SHP77 treated with DMSO at 0.1 percent for 48 hours (cell line): ENCODE measurements at places on chromosomes 1 and 21.
A peak's percentile ranks its signal among the peaks of the same experiment; 100 is the strongest.

DNA sequence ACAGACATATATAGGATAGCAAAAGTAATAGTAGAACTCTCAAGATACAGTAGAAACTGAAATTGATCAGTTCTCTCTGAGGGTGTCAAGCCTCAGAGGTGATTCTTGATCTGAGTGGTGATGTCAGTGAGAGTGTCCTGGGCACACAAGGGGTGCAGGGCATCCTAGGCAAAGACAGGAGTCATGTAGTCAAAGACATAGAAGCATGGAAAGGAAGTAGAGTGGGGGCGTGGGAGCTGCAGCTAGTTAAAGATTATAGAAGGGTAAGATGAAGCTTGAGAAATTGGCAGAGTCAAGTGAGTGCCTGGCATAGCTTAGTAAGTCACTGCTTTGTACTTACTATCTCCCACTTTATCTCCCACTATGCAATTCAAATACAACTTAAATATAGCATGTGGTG lies 22.8 kb downstream of the CDC7 start:
- DNase-seq, result no peak

- DNase-seq, result peak; percentile 70
These were observed 25.9 kb downstream of the S100A6 start for GRCh38 chr1:153509729-153510354.

DNA sequence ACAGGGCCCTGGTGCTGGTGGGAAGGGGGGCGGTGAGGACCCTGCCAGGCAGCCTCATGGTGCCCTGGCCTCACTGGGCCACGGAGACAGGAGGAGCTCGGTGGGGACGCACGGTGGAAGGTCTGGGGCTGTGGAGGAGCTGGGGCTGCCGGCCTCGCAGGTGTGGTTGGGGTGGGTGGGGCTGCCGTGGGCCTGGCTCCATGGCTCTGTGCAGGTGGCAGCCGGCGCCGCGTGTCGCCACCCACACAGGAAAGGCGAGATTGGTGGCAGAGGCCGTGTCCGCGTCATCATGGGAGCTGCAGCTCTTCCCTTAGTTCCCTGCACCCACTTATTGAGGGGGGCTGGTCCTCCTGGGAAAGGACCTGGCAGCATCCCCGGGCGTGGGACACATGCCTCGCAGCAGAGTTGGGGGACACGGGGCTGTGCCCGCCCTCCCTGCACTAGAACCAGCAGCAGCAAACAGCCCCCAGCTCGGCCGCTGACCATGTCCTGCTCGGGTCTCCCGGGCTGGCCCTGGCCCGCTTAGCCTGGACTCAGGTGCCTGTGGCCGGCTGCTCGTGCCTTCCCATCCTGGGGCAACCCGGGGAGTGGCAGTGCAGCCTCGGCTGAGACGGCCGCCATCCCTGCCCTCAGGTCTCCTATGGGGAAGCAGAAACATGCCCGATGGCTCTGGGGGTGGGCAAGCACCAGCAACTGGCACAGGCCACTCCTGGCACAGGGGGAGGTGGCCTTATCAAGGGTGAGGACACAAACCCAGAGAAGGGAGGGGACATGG lies 7.5 kb upstream of the TTC34 start:
- DNase-seq, result no peak

DNA sequence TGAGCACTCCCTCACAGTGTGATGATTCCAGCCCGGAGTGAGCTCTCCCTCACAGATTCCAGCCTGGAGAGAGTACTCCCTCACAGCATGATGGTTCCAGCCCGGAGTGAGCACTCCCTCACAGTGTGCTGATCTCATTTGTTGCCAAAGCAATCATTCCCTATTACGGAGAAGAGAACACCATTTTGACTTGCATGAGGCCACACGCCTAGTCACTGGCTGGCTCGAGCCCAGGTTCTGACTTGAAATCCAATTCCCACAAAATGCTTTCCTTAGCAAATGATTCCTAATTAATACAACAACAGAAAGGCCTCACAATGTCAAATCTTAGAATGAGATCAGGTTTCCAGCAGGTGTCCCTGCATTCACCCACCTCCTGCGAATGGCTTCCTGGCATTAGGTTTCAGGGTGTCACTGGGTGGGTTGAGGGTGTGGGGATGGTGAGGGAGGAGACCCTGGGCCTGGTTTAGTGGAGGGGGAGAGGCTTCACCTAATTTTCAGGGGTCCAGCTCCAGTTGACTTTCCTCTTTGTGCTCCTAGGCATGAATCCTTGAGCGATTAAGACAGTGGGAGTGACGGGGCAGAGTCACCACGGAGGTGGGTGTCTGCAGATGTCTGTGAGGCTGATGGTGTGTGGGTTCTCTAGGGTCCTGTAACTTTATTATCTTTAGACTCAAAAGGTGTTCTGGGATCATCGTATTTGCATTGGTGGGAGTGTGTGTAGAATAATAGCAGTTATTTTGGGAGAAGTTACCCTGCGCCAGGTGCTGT lies 158.5 kb downstream of the KCNJ6 start:
- no peak for DNase-seq

DNA sequence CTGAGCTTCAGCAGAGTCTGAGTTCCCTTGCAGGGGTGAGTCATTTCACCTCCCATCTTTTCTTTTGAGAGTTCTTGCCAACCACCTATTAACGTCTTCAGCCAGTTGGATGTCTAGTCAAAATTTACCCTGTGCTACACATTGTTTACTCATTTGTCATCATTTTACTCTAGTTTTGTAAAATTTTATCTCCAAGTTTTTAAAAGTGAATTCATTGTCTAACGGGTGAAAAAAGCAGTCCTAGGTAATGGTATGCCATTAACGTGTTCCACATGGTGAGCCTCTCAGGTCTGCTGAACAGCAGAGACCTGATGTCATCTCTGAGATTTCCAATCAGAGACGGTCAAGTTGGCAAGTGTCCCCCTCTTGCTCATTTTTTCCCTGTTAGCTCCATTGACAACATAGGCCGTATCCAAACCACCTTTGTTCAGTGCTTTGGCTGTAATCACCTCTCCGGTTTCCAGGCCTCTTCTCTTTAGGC lies 85.4 kb downstream of the TBX15 start:
- DNase-seq, result no peak

- DNase-seq, result no peak
These were observed 81.5 kb upstream of the RHOU start for GRCh38 chr1:228653748-228654147.

- DNase-seq, result no peak
These were observed 85.5 kb upstream of the KIAA0040 start for GRCh38 chr1:175277783-175278733.

- DNase-seq, result no peak
These were observed 407.0 kb downstream of the NPHP4 start for GRCh38 chr1:5585256-5585655.

DNA sequence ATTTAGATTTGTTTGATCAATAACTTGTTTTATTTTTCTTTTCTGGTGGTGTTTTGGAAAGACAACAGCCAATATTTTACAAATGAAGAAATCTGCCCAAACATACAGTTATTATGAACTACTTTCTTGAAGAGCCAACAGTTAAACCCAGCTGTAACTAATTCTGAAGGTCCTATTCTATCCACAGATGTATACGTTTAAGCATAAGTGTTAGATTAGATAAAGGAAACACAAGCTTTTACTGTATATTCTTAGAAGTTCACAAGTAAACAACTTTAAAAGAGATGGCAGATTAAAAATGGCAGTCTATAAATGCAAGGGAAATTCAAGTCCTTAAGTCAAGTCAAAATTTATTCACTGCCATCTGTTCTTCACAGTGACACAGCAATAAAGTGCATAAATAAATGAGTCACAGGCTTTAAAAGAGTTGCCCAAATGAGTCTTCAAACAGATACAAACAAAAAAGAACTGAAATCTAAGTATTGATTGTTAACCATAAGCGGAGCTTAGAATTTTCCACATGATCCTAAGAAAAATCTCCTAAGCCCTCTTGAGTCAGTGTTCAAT lies 49.9 kb upstream of the KCNH1 start:
- DNase-seq, result no peak

GRCh38 chr1:27379564-27380122 lies 3.5 kb downstream of the CD164L2 start:
- DNase-seq, result no peak

DNA sequence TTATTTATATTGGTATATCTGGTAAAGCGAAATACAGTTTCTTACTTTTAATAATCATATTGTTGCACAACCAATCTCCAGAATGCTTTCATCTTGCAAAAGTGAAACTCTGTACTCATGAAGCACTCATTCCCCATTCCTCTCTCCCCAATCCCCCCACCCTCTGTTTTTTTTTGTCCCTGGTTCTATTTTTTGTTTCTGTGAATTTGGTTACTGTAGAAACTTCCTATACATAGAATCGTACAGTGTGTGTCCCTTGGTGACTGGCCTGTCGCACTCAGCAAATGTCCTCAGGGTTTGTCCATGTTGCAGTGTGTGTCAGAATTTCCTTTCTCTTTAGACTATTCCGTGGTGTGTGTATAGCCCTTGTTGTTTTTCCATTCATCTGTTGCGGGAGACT lies 7.9 kb upstream of the NLRP3 start:
- no peak for DNase-seq

DNA sequence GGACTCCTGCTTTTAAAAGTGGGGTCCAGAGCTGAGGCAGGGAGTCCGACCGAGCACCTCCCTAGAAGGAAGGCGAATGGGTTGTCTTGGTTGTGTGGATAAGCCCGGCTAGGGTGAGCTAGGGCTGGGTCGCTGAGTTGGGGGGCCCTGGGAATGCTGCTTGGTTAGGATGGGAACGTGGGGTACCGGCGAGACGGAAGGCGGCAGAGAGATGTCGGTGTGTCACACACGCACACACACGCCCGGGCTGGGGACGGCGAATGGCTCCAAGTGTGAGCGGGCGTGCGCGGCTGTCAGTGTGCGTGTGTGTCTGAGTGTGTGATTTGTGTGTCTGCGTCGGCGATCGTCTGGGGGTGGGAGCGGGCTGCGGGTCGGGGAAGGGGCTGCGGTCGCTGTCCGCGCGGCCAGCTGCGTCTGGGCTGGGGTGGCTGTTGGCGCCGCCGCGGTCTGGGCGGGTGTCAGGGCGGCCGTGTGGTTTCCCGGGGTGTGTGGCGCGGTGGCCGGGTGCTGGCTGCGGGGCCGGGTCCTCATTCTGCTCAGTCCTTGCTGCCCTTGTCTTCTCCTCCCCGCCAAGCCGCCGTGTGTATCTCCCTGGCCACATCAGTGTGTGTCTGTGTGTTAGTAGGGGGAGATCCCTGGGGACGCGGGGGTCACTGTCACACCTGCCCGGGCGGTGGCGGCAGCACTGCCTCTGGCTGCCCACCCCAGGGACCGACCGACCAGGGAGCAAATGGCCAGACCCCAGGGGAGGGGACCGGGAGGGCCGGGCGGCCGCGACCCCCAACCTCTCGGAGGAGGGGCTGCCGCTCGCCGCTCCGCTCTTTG lies 1.1 kb downstream of the EFNA3 start:
- no peak for DNase-seq

DNA sequence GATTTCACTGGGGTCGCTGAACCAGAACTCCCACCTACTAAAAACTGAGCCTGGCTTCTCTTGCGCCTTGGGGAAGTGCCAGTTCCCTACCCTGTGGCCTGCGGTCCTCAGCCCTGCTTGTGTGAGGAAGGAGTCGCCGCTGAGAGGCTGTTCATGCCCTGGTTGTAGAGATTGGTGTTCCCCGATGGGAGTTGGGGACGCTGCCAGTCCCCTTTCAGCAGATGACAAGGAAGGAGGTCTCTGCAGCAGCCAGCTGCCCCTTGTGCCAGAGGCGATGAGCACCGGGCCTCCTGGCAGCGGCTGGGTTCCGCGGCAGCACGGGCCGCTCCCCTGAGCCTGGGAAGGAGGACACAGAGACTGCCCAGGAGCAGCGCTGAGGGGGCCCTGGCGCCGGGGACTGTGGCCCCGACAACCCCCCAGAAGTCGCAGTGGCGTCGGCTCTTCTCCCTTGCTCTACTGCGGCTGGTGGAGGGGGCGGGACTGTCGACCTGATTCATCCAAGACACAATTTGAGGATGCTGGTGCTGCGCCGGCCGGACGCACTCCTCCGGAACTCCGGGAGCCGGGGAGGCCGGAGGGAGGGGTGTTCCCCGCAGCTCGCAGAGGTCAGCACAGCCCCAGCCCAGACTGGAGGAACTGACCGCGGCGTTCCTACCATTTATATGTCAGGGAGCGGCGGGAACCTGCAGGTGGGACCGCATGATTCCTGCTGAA lies 12.0 kb upstream of the ADORA3 start:
- DNase-seq, result no peak

GRCh38 chr1:92203105-92203504 lies 14.6 kb upstream of the C1orf146 start:
- no peak for DNase-seq

GRCh38 chr1:232643251-232643650 lies 13.3 kb upstream of the SIPA1L2 start:
- DNase-seq, result no peak

DNA sequence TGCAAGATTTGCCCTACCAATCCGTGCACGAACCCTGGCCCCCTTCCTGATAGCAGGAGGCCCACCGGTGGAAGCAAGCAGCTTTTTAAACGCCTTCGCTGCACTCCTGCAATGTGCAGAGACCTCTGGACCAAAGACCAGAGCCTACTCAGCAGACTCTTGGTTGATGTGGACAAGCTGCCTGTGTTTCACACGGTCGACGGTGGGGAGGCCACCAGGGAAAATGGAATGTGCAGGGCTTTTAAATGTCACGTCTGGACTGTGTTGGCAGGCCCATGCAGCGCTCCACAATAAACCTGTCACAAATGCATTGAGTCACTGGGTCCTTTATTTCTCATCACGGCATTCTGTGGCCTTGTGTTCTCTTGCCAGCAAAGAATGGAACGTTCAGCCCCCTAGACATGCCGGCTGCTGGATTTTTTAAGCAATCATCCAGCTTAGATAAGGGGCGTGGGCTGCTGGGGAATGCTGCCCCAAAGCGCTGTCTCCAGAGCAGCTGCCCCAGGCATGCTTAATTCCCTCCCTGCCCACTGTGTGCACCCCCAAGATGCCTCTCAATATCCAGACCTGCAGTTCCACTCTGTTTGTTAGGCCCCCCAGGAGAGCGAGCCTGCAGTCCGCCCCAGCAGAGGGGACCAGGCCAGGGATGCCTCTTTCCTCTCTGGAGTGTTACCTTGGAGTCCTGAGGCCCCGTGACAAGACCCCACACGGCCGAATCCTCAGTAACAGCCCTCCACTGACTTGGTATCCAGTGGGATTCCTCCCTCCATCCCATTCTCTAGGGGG lies 71.3 kb downstream of the ATP5PO start:
- DNase-seq, result no peak

DNA sequence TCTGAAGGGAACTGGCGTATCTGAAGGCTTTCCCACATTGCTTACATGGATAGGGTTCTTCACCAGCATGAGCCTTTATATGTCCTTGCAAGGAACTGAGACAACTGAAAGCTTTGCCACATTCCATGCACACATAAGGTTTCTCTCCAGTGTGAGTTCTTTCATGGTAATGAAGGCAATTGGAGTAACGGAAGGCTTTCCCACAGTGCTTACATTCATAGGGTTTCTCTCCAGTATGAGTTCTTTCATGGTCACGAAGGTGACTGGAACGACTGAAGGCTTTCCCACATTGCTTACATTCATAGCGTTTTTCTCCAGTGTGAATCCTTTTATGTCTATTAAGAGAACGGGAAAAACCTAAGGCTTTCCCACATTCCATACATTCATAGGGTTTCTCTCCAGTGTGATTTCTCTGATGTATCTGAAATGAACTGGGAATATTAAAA lies 15.0 kb downstream of the ZNF124 start:
- no peak for DNase-seq

GRCh38 chr1:225865514-225865913 lies 16.7 kb downstream of the TMEM63A start:
- no peak for DNase-seq
